IPS-NIHi11 (cell line): ENCODE measurements at places on chromosomes 6 and 20.

DNA sequence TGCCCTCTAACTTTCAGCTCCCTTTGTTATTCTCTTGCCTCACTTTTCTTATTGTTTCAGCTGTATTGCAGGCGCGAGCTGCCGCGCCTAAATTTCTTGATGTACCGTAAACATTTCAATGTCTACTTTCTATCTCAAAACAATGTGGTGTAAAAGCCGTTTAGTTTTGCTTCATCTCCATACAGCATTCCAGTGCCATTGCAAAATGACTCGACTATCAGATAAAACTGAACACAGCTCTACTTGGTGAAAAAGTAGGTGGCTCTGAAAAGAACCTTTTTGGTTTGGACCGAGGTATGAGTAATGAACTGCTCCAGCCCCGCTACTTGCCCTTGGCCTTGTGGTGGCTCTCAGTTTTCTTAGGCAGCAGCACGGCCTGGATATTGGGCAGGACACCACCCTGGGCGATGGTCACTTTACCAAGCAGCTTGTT, 74.6 kb downstream of the OR2B2 start:
- no peak for DNase-seq

- DNase-seq: peak; percentile 5
These were observed 217.0 kb downstream of the DLL1 start for GRCh38 chr6:170073846-170074245.

DNA sequence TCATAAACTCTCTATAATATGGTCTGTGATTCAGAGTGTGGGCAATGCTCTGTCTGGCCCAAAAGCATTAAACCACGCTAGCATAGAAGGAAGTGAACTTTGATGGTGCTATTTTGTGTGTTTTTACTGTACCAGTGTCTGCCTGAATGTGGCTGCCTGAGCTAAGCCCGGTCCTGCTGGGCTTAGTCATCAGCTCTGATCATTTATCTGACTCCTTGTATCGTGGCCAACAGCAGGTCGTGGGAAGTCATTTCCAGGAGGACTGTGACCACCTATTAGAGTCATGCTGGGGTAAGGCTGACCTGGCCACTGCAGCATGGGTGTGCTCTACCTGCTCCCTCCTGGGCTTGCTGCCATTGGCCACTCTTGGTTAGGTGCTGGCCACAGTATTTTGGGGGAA, 239.1 kb upstream of the CEP162 start:
- DNase-seq: no peak

- DNase-seq: no peak
These were observed 177.8 kb downstream of the OGFRL1 start for GRCh38 chr6:71466362-71466761.

DNA sequence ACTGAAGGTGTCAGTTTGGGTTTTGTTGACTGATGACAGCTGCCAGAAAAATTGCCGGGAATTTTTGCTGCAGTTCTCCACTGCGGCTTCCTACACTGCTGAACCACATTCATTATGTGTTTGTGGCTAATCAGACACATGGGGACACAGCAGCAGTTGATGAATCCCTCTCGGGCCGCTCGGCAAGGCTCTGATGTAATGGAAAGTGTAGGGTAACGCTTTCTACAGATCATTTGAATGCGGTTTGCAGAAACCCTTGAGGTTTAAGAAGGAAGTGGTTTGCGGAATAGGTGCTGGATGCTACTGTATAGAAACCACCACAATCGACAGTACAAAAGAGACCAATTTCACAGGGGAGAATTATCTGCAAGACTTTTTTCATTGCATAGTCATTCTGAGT, 138.7 kb upstream of the SASH1 start:
- DNase-seq: no peak

GRCh38 chr6:19873031-19873430, 35.9 kb downstream of the ID4 start:
- DNase-seq: peak; percentile 16
